ENCODE measurements at places on chromosomes 3 and 15.

DNA sequence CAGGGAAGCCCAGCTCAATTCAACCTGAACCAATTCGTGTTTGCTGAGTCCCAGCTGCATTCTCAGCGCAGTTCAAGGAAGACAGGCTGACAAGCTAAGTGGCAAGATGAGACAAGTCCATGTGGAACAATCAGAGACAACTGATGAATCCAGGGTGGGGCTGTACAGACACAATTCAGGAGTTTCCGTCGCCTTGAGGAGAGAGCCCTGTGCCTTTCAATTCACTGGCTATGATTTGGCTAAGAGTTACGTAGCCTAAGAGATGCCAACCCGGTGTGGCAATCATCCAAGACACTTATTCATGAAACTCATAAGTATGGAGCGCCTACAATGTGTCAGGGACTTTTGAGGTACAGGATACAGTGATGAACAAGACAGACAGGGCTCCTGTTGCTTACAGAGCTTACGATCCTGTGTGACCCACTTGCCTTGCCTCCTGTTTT lies 15.5 kb upstream of the ZBED2 start:
- H3K36me3 ChIP-seq, result no peaks in the 10 kb centered on the region
- H3K4me3 ChIP-seq, result no peak overlapping the region
- H3K4me1 ChIP-seq, result no peaks in the 10 kb centered on the region
- no peak overlapping the region for H3K27ac ChIP-seq
- H3K27me3 ChIP-seq, result no peaks in the 10 kb centered on the region

DNA sequence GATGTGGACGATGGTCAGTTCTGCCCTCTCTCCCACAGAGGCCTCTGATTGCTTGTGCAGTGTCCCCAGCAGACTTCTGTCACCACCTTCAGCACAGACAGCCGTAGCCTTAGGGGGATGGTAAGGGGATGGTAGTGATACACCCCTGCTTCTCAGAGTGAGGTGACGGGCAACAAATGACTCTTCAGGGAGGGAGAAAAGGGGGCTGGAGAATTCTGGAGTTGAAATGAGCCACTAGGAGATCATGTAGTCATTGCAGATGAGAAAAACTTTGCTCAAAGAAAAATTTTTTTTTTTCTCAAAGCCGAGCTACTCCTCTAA lies 29.6 kb upstream of the TIMP4 start:
- no peak for DNase-seq
- peaks cover 4% of the 10 kb centered on the region for H3K4me1 ChIP-seq
- H3K4me3 ChIP-seq, result no peak overlapping the region
- no peaks in the 10 kb centered on the region for H3K36me3 ChIP-seq
- no peaks in the 10 kb centered on the region for H3K27me3 ChIP-seq

- H3K27ac ChIP-seq, result no peak overlapping the region
- peaks cover 99% of the 10 kb centered on the region for H3K36me3 ChIP-seq
- DNase-seq, result no peak
- H3K27me3 ChIP-seq, result no peaks in the 10 kb centered on the region
- no peak overlapping the region for H3K4me3 ChIP-seq
These were observed 87.2 kb downstream of the DNAJC13 start for GRCh38 chr3:132504375-132504933.

DNA sequence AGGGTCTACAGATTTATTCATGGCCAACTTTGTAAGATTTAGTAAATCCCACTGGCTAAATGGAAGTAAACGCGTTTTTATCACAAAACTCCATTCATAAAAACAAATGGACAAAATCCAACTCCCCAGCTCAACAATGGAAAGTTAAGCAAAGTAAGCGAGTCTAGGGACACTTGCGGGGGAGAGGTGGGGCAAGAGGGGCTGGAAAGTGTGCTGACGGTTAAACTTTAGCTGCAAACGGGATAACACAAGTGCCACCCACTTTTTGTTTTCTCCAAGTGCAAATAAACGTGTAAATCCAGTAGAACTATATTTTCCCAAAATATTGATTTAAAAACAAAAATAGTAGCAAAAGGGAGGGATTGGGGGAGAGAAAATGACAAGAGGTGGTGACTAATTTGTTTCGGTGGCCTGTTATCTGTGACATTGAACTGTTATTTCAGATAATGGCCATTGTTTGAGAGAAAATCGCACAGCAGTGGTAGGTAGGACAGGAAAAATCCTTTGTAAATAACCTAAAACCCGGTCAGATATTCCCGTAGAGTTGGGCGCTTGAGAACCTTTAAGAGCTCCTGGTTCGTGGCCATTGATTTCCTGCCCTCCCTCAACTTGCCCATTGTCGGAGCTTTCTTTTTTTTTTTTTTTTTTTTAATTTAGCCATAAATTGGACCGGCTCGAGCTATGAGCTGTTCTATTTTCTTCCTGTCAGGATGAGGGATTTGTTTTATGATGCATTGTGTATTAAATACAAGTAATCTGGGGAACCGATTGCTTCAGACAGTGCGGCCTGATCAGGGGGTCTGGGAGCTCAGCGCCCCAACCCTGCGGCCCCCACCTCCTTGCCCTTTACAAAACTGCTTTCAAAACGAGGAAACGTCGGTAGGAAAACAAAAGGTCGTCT lies 514.8 kb downstream of the MECOM start:
- no peaks in the 10 kb centered on the region for H3K36me3 ChIP-seq
- no peak overlapping the region for H3K27ac ChIP-seq
- H3K4me1 ChIP-seq, result peaks cover 13% of the 10 kb centered on the region
- peak overlapping the region; percentile 55 for H3K4me3 ChIP-seq
- H3K27me3 ChIP-seq, result no peaks in the 10 kb centered on the region

- H3K27ac ChIP-seq, result no peak overlapping the region
- peaks cover 3% of the 10 kb centered on the region for H3K27me3 ChIP-seq
- no peak for DNase-seq
- no peak overlapping the region for H3K4me3 ChIP-seq
- no peaks in the 10 kb centered on the region for H3K36me3 ChIP-seq
These were observed 149.5 kb downstream of the TP63 start for GRCh38 chr3:189780546-189781270.

DNA sequence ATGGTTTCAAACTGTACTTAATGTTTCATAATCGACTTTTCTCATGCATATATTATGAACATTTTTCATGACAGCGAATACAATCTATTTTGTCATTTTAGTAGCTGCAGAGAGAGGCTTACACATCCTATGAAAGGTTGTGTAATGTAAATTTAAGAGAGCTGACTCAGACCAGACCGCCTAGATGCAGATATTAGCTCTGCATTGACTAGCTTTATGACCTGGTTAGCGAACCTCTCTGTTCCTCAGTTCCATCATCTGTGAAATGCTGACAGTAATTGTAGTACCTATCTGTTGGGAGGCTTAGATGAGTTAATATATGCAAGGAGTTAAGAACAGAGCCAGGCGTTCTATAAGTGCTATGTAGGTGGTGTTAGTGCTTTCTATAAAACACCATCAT lies 116.2 kb upstream of the RASGRP1 start:
- DNase-seq, result no peak
- H3K4me3 ChIP-seq, result no peak overlapping the region
- no peaks in the 10 kb centered on the region for H3K4me1 ChIP-seq
- no peaks in the 10 kb centered on the region for H3K27me3 ChIP-seq
- no peak overlapping the region for H3K27ac ChIP-seq
- no peaks in the 10 kb centered on the region for H3K36me3 ChIP-seq

DNA sequence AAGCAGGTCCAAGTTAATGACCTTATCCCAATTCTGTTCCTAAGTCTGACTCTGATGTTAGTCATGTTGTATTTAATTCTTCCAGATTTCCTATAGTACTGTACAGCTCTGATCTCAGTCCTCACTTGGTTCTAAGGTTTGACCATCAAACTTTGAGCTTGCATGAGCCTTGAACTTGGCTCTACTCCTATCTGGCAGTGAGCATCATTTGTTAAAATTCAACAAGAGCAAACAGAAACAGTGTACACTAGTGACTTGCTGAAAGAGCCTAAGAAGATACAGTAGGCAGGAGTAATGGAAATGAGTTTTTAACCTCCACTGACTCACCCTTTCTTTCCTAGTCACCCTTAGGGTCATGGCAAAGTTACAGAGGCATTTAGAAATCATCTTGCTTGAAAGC lies 451.1 kb upstream of the TPRG1 start:
- H3K4me3 ChIP-seq, result no peak overlapping the region

DNA sequence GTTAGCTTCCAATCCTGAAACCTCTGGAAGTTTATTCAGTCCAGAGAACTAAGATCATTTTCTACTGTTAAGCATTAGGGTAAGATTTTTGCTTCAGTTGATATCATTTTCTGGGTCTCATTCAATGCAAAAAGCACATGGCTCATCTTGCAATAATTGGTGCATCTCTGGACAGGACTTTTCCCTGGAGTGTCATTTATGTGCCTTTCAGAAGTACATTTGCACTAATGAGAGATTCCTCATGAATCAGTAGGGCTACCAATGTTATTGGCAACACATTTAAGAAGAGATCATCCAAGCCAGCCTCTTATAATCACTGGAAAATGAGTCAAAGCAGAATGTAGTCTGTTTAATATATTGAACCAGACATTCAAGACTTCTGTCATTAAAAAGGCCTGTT lies 224.2 kb upstream of the CHRNA7 start:
- H3K27ac ChIP-seq, result no peak overlapping the region
- DNase-seq, result no peak
- H3K4me3 ChIP-seq, result no peak overlapping the region
- no peaks in the 10 kb centered on the region for H3K36me3 ChIP-seq

- no peak overlapping the region for H3K27ac ChIP-seq
- no peak overlapping the region for H3K4me3 ChIP-seq
- H3K27me3 ChIP-seq, result no peaks in the 10 kb centered on the region
These were observed 162.4 kb upstream of the CFAP20DC start for GRCh38 chr3:59212128-59212779.

- no peak for DNase-seq
- no peak overlapping the region for H3K4me3 ChIP-seq
- H3K36me3 ChIP-seq, result no peaks in the 10 kb centered on the region
- H3K27ac ChIP-seq, result no peak overlapping the region
- H3K27me3 ChIP-seq, result no peaks in the 10 kb centered on the region
- no peaks in the 10 kb centered on the region for H3K4me1 ChIP-seq
These were observed 817.4 kb upstream of the LMCD1 start for GRCh38 chr3:7684182-7684715.

GRCh38 chr3:34864011-34864410 lies 775.3 kb upstream of the ARPP21 start:
- DNase-seq, result no peak
- H3K36me3 ChIP-seq, result no peaks in the 10 kb centered on the region
- no peak overlapping the region for H3K27ac ChIP-seq
- H3K27me3 ChIP-seq, result no peaks in the 10 kb centered on the region

DNA sequence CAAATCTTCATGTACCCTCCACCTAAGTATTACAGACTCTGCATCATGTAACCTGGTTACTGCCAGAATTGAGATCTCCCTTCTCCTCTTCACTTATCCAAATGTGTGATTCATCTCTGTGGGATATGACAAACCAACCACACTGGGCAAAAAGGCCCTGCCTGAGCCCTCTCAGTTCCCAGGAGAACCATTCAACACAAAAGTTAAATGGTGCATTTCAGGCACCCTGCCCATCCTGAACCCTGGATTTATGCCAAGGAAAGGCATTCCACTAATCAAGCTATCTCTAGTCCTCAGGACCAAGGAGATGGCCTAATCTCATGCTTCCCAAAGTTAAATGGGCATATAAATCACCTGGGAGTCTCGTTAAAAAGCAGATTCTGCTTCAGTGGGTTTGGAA lies 108.5 kb downstream of the TNIK start:
- H3K4me3 ChIP-seq, result no peak overlapping the region
- no peaks in the 10 kb centered on the region for H3K36me3 ChIP-seq
- H3K27ac ChIP-seq, result no peak overlapping the region

DNA sequence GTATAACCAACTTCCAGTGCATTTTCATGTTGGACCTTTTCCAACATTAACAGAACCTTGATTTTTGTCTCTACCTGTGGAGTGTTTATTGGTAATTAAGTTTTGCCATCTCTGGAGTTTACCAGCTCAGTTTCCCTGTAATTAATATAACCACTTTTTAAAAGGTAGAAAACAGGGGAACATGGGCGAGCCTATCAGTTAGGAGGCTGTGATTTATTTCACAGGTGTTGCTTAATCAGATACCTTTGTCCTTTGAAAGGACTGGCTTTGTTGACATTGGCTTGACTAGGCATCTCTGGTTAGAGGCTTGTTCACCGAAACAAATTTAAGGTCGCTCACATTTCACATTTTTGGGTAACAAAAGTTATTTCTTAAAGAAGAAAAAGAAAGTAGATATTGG lies 622 bp downstream of the NAALADL2 start:
- DNase-seq, result no peak
- no peaks in the 10 kb centered on the region for H3K36me3 ChIP-seq
- H3K27me3 ChIP-seq, result no peaks in the 10 kb centered on the region
- H3K4me3 ChIP-seq, result no peak overlapping the region

- no peak overlapping the region for H3K4me3 ChIP-seq
- DNase-seq, result no peak
- no peaks in the 10 kb centered on the region for H3K36me3 ChIP-seq
- no peak overlapping the region for H3K27ac ChIP-seq
- peaks cover 18% of the 10 kb centered on the region for H3K4me1 ChIP-seq
- H3K27me3 ChIP-seq, result peaks cover 4% of the 10 kb centered on the region
These were observed 47.2 kb upstream of the KY start for GRCh38 chr3:134697830-134698689.

- H3K36me3 ChIP-seq, result peaks cover 13% of the 10 kb centered on the region
- peaks cover 3% of the 10 kb centered on the region for H3K27me3 ChIP-seq
- peak overlapping the region; percentile 83 for H3K4me3 ChIP-seq
- H3K4me1 ChIP-seq, result peaks cover 9% of the 10 kb centered on the region
- H3K27ac ChIP-seq, result peak overlapping the region; percentile 91
These were observed 476 bp downstream of the IP6K2 start for GRCh38 chr3:48716508-48716981.

GRCh38 chr3:68163062-68163461 lies 508.6 kb upstream of the SUCLG2 start:
- no peak overlapping the region for H3K4me3 ChIP-seq
- no peak for DNase-seq
- H3K27ac ChIP-seq, result no peak overlapping the region
- peaks cover 1% of the 10 kb centered on the region for H3K4me1 ChIP-seq

DNA sequence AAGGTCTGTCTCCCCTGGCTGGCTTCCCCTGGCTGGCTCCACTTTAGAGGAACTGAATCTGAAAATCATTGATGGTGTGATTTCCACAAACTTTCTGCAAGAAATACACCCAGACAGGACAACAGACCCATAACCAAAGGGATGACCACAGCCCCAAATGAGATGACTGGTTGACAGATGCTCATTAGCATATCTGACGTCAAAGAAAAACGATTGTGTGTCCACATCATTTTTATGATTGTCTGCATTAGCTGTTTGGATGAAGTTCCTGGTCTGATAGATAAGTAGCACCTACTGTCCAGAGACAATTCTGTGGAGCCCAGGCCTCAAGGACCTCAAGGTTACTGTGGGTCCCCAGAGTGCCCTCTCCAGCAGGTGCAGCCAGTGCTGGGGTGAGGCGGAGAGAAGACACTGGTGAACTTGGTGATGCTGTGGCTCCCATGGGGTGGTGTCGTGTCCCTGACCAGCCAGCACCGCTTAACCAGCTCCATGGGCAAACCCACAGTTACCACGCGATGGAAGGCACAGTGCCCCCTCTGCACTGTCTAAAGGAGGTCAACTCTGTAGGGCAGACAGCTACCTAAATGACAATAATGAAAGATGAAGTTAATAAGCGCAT lies 127.4 kb downstream of the NSMCE3 start:
- H3K27ac ChIP-seq, result no peak overlapping the region
- peaks cover 9% of the 10 kb centered on the region for H3K4me1 ChIP-seq
- H3K36me3 ChIP-seq, result no peaks in the 10 kb centered on the region
- H3K27me3 ChIP-seq, result peaks cover 11% of the 10 kb centered on the region

Measured in neuronal stem cell (in vitro differentiated cells).